ENCODE measurements at places on chromosomes 7 and 10.
A peak's percentile ranks its signal among the peaks of the same experiment; 100 is the strongest.

DNA sequence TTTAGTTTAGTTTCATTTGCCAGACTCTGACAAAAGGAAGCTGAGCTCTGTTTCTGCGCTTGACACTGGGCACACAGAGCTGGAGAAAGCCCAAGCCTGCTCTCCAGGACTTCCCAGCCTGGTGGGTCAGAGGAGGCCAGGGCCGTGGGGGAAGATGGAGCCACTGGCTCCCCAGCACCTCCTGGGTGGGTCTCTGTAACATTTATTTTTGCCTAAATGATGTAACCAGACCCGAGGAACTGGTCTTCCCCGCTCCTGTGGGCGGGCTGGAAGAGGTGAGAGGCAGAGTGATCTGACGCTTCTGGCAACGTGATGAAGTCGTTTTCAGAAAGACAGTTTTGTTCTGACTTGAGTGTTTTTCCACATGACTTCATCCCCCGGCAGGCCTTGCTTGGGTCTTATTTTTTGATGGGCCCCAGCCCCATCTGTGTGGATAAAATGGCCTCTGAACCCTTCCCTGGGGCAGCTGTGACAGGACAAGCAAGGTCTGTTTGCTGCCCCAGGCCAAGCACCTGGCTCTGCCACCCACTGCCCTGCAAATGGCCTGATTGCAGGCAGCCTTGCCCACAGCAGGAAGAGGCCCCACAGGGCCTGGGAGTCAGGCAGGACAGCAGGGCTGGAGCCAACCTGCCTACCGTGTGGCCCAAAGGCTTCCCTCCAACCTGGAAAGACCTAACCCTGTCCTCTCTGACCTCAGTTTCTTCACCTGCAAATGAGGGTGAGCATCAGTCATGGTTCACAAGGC is 304.9 kb upstream of the ZMIZ1 start:
- DNase-seq = no peak

DNA sequence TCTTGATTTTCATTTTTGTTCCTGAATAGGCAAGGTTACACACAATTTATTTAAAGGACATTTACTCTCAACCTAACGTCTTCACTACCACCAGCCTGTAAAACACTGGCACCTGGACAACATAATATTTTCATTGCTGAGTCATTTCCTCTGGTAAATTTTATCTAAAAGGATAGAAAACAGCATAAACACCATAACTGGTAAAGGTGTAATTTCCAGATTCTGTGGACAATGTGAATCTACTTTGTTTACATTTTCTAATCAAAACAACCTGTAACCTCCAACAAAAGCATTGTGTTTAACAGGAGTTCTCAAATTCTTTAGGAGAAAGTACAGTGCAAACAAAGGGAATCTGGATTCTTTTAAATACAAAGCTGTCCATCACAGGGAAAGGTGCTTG is 472.0 kb upstream of the AKR1E2 start:
- DNase-seq = no peak

DNA sequence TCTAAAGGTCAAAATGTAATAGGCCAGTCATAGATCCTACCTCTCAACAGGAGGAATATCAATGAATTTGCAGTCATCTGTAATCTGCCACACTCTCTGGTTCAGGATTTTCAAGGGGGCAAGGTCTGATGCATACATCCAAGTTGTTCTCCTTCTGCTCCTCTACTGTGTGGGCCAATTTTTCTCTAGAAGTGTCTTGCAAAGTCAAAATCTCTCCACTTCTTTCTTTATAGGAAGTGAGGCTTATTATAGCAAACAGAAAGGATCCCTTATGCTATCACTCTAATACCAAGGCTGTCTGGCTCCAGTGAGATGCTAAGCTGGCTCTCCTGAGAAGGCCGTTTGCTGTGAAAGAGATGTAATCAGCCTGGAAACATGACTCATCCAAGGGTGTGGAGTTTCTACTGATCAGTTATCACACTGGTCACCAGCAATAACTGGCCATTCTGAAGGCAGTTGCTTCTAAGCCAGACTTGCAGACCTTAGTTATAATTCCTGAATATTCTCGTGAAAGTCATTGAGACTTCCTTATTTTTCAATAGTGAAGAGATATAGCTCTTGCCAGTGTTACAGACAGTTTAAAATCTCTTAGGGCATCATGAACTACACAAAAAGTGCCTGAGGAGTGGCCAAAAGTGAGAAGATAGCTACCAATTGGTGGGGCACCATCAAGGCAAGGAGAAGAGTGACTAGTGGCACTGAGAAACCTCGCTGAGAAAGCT is 43.2 kb upstream of the LRGUK start:
- DNase-seq = no peak

GRCh38 chr7:77759294-77759889 is 38.8 kb downstream of the TMEM60 start:
- DNase-seq = peak; percentile 76

DNA sequence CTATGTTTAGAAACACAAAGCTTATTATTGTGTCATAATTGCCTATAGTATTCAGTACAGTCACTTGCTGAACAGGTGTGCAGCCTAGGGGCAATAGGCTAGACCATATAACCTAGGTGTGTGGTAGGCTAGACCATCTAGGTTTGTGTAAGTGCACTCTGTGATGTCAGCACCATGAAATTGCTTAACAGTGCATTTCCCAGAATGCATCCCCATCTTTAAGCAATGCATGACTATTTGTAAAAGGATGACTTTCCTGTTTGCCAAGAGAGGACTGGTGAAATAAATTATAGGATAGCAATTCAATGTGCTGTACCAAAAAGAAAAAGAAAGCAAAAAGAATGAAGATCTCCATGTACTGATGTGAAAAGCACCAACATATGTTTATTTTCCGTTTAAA is 288.7 kb upstream of the AUTS2 start:
- no peak for DNase-seq

DNA sequence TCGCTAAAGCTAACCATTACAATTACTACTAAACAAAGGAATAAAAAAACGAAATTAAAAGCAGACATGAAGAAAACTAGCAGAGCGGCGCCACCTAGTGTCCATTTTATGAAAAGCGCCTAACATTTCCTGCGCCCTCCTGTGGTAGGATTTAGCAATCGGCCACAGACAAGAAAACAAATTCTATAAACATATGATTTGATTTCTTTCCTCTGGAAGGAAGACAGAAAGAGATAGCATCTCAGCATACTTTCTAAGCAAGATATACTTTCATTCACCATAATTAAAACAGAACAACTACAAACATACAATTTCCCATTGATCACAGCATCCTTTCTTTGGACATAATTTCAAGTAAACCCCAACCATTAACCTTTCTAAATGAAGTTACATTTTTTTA is 337.7 kb upstream of the NPVF start:
- DNase-seq = peak; percentile 69

- peak; percentile 43 for DNase-seq
Observed at GRCh38 chr7:26284995-26285632, 6.5 kb upstream of the SNX10 start.

DNA sequence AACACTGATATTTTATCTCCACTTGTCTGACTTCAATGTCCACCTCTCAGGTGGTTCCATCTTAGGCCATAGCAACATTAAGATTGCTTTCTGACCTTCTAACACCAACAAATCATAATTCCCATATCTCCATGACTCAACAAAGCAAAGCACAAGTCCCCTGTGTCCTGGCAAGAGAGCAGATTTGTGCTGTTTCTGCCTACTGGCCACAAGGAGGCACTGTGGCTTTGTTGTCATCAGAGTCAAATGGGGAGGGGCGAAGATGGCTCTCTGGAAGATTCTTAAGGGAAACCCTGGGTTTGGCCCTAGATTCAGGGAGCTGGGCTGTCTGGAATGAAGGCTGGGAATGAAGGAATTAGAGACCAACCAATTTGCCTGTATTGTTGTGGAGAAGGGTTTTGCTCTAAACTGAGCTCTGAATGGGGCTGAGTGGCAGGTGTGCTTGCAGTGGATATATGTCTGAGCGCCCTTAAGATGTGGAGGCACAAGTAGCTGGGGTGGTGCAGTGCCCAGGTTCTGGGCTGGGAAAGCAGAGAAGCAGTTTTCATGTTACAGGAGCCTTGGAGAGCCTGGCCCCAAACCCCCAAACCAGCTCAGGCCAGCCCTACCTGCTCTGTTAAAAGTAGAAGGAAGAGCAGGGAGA is 154.8 kb upstream of the PRSS58 start:
- DNase-seq = peak; percentile 59

DNA sequence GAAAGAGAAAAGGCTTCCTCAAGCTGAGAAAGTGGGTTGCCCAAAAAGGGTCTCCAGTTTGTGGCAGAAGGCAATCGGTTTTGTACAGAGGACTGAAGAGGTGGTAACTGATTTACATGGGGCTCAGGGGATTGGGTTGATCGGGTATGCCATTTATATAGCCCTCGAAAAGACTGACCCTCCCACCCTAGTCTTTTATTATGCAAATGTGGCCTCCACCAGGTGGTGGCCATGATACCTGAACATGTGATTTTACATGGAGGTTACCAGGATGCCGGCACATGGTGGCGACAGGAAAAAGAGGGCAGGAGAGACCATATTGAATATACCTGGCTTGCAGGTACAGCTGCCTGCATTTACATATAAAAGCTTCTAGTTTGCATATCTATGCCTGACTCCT is 36.7 kb downstream of the ATE1 start:
- no peak for DNase-seq

DNA sequence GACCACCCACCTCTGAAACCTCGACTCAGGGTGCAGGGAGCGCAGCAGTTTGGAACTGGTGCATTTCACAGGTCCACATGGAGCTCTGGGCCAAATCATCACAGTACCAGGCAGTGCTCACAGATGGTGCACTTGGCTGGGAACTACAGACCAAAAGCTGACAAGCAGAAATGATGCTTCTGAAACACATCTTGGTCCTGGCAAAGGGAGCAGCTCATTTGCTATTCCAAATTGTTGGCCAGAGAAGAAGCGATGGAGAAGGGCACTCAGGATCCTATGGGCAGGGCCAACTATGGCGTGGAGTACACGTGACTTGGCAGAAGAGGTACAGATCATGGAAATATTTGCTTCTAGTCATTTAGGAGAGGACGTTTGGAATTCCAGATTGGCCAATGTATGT is 383.9 kb downstream of the CALN1 start:
- no peak for DNase-seq

DNA sequence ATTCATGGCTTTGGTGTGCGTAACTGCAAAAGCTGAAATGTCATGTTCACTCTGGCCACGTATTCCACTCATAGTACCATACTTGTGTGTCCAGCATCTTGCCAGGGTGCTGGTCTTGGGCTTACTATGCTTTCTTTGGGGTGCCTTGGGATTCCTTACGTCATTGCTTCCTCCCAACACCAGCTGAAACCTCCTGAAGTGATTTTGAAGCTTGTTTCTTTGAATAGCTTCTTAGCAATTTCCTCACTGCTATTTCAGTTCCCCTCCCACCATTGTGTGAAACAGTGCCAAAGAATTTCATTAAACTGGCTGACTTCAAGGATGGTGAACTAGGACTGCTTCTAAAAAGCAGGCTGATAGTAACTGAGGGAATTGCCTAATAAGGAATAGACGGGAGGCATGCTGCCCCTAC is 36.9 kb downstream of the ENTPD1 start:
- DNase-seq = no peak

DNA sequence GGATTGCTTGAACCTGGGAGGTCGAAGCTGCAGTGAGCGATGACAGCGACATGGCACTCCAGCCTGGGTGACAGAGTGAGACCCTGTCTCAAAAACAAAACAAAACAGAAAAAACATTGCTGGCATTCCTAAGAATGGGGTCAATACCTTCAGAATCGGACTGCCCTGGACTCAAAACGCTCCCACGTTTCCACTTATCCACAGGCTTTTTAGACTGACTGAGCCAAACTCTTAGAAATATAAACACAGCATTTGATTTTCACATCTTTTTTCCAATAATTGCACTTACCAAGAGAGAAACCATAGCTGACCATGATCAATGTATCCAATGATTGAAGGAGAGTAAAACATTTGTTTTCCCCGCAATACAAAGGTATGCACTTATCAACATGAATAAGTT is 59.5 kb upstream of the CUX1 start:
- no peak for DNase-seq
